ENCODE measurements at places on chromosomes 16 and 17.

DNA sequence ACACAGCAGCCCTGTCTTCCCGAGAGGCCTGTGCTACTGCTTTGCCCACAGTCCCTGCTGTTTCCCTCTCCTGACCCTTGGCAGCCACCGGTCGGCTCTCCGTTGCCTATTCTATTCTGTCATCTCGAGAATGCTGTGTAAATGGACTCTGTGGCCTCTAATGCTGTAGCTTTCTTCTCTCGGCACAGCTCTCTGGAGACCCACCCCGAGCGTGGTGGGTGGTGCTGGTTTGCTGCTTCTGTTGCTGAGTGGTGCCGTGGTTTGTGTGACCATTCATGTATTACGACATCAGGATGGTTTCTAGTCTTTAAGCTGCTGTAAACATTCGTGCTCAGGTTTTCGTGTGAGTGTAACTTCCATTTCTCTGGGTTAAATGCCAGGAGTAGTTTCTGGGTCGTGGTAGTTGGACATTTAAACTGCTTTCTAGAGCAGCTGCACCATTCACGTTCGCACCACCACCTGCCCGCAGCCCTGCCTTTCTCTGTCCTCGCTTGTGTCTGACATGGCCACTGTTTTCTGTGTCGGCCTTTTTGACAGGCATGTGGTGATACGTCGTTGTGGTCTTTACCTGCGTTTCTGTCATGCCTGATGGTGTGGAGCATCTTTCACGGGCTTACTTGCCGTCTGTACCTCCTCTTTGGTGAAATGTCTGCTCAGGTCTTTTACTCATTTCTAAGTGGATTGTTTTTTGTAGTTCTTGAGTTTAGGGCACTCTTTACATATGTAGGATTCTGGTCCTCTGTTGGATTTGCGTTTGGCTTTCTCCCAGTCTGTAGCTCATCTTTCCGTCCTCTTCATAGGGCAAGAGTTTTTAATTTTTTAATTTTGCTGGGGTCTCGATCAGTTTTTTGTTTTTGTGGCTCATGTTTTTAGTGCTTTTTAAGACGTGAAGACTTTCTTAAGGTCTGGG is 47.7 kb upstream of the ZNF750 start:
- DNase-seq: no peak

DNA sequence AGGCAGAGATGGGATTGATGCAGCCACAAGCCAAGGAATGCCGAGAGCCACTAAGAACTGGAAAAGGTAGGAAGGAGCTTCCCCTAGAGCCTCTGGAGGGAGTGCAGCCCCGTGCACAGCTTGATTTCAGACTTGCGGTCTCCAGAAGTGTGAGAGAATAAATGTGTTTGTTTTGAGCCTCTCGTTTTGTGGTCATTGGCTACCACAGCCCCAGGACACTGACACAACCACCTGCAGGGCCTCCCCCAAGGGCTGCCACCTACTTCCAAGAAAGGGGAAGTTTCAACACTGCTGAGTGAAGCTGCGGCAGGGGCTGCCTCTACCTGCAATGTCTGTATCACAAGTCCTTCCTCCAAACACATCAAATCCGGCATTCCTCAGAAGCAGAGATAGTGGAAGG is 346.9 kb downstream of the C16orf95 start:
- DNase-seq: no peak

DNA sequence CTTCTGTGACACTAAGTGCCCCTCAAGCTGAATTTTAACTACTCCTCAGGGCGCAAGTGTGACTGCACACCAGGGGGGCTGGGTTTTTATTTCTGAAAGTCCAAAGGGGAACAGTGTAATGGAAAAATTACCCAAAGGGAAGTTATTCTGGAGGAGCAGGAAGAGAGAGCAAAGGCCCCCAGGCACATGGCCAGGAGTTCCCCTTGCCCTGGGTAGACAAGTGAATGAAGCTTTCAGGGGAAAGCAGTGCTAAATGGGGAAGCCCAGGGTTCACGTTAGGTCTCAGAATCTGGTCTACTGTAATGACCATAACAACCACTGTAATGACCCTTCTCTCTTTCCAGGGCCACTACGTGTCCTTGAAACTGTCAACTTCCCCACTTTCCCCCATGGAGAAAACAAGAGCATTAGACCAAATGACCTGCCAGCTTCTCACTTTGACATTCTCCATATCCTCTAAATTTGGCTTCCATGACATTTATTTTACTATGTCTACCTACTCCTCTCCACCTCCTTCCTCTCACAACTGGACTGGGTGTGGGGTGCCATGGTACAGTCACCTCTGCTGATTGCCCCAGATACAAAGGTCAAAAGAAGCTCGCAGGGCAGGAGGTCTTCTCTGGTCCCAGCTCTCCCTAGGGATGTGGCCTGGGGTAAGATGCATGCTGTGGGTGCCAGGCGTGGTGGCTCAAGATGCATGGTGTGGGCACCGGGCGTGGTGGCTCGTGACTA is 34.1 kb upstream of the MMP2 start:
- no peak for DNase-seq

- DNase-seq: no peak
Observed at GRCh38 chr17:37558299-37558698, 50.9 kb downstream of the SYNRG start.

- DNase-seq: no peak
Observed at GRCh38 chr17:58291246-58291645, 10.5 kb upstream of the MPO start.

DNA sequence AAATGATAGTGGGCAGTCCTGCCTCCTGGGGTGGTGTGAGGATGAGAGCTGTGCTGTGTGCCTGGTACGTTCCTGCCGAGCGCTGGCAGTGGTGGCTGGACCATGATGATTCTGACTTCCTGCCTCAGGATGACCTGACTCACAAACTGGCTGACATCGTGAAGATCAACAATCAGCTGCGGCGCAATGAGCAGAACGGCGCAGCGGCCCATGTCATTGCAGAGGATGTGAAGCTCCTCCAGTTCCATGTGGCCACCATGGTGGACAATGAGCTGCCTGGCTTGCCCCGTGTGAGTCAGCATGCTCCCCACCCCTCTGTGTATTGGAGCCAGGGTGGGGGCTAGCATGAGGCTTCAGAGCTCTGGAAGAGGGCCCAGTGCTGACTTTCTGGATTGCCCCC is 13.1 kb downstream of the POLR2A start:
- no peak for DNase-seq

DNA sequence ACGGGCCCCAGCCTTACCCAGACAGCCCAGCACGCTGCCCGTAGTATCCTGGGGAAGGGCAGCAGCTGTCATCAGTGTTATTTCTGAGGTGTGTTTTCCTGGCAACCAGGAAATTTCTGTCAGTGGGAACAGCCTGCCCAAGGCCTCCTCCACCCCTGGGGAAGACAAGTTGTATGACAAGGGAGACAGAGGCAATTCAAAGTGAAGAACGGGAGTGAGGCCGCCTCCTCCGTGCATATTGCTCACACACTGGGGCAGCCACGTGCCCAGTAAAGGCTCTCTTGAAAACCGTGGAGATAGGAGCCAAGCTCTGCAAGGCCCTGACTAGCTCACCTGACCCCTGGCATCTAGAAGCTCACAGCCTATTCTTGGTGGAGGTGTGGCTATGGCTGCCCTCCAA is 57.6 kb downstream of the RAI1 start:
- no peak for DNase-seq

GRCh38 chr17:17532991-17533390 is 36.8 kb upstream of the RASD1 start:
- DNase-seq: no peak

DNA sequence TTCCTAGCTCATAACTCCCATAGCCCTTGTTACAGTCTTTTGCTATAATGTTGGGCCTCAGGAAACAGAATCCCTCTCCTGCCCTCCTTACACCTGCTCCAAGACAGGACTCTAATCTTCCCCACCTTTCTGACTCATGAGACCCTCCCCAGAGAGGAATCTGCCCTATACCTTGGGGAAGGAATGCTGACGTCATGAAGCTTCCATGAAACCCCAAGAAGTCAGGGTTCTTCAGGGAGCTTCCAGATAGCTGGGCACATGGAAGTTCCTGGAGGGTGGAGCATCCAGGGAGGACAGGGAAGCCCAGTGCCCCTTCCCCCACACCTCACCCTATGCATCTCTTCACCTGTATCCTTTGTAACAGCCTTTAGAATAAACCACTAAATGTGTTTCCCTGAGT is 285.7 kb downstream of the SOX9 start:
- DNase-seq: no peak

DNA sequence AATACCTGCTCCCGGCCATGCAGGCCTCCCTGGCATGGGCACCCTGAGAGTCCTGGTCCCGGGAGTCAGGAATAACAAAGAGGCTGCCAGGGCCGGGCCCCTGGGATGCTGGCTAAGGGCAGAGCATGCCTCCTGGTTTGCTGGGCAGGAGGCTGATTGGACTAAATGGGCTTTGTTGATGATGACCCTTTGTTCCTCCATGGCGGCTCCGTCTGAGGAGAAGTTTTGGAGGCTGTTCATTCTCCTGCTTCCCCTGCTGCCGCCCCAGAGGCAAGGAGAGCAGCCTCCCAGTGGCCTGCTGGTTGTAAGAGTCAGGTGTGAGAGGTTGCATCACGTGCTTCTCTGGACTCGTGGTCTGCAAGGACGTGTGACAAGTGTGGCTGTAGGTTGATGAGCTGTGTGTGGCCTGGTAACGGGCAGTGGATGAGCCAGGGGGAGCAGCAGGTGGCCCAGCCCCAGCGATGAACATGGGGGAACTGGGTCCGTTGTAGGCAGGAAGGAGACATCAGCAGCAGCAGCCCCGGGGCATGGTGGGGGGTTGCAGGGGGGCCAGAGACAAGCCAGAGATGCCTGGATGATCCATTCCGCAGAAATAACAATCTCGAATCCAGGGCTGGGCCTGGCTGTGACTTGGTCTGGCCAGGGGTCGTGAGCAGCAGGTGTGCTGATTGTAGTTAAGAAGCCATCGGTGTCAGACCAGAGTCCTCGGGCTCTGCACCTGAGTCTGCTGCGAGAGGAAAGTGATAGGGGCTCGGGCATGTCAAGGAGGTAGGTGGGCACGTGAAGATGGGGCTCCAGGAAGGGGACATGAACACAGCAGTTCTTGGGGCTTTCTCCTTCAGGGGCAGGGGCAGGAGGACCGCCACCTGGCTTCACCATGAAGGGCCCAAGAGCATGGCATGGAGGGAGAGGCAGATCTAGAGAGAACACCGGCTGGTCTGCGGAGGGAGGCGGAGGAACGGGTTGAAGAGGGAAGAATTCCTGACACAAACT is 101.4 kb downstream of the TNFRSF13B start:
- no peak for DNase-seq

- no peak for DNase-seq
Observed at GRCh38 chr16:72878301-72879269, 169.3 kb downstream of the ZFHX3 start.

- DNase-seq: no peak
Observed at GRCh38 chr16:426906-427249, 1.4 kb downstream of the RAB11FIP3 start.

GRCh38 chr17:36768394-36768793 is 167.0 kb downstream of the MRM1 start:
- no peak for DNase-seq

- no peak for DNase-seq
Observed at GRCh38 chr17:81054881-81055370, 20.0 kb downstream of the BAIAP2 start.

GRCh38 chr17:42252597-42253550 is 23.3 kb downstream of the STAT5B start:
- no peak for DNase-seq

DNA sequence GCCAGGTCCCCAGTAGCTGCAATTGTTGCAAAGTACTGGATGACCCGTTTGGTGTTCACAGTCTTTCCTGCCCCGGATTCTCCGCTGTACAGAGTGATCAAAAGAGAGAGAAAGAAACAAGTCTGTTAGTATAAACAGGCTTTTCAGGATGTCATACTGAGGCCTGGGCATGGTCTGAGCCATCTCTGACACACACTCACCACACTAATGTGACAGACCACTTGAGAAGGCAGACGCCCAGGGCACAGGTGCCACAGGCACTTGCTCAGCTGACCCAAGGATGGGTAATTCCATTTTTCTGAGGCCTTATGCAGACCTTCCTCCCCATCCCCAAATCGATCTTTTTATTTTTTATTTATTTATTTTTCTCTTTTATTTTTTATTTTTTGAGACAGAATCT is 7.5 kb downstream of the MYH3 start:
- DNase-seq: no peak

DNA sequence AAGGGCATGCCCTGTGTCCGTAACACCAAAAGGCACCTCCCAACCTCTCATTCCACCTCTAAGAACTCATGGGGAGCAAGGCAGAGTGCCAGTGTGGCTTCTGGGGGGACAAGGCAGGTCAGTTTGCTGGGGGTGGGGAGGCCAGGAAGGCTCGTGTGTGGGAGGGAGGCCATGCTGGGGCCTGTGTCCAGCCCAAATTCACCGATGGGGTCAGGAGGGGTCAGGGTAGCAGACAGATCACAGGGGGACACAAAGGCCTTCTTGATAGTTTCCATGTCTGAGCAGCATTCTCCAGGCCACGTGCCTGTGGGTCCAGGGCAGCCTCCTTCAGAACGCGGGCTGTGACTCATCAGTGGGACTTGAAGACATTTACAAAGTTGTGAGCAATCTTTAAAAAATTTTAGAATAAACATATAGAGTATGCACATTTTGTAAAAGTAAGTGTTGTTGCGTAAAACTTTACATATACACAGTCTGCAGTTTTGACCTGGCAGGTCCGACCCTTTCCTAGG is 20.9 kb downstream of the SPACA3 start:
- no peak for DNase-seq

DNA sequence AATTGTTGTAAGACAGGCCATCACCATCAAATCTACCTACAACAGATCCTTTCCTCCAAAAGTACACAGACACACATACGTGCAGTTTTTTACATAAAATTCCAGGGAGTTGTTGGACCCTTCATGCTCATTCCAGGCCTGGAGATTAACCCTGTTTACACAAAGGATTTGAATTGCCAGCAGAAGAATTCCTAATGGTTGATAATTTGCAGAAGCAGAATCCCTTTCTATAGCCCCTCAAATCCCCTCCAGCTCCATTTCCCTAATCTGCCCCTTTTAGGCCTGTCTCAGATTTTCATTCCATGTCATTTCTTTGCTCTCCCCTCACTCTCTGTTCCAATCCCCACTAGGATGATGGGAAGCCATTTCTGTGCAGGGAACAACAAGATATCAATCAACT is 102.9 kb upstream of the TOX3 start:
- DNase-seq: no peak

GRCh38 chr16:74083541-74083940 is 213.1 kb upstream of the PSMD7 start:
- DNase-seq: no peak

- no peak for DNase-seq
Observed at GRCh38 chr16:8187782-8188372, 402.4 kb downstream of the TMEM114 start.

DNA sequence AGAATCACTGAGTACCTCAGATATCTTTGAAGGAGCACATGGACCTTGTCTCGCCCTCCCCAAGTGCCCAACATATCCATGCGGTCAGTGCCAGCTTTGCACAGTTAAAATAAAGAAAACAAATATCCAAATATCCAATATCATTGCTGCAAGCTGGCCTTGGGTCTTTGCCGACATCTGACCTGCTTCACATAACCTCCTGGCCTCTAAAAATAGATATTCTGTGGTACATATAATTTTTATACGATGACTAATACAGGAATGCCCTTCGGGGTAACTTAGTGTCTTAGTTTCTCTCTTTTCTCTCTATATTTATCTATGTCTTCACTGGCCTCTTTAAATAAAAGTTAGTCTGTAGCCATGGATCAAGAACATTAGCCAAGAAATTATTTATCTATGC is 67.8 kb downstream of the MAF start:
- no peak for DNase-seq

Data from activated T-helper 9 cell treated with anti-CD3 and anti-CD28 coated beads, Interleukin-2, amount 50 U/mL, for 16 hours (primary cell).